Stimulated activated CD8-positive, alpha-beta memory T cell treated with anti-CD3 and anti-CD28 coated beads, Interleukin-4, amount 100 ng/mL, for 24 hours (primary cell): ENCODE measurements at places on chromosomes 2 and 18.

DNA sequence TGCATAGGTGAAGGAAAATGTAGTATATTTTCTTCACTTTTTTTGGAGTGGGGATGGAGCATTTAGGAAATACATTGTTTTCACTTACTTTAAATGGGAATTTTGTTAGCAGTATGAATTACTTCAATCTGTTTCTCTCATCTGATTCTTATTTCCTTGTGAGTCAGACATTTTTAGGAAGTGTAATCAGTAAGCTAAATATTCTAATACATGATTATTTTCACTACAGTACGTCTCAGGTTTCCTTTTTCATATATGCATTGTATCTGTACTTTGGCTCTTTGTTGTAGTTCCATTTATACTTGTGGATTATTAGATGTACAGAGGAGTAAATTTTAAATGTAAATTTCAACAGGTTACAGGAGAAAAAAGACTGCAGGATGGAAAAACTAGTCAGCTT lies 27.9 kb downstream of the GPD2 start:
- no peak for DNase-seq

- DNase-seq: no peak
Measured at GRCh38 chr2:239112127-239112774, 264.4 kb downstream of the TWIST2 start.

DNA sequence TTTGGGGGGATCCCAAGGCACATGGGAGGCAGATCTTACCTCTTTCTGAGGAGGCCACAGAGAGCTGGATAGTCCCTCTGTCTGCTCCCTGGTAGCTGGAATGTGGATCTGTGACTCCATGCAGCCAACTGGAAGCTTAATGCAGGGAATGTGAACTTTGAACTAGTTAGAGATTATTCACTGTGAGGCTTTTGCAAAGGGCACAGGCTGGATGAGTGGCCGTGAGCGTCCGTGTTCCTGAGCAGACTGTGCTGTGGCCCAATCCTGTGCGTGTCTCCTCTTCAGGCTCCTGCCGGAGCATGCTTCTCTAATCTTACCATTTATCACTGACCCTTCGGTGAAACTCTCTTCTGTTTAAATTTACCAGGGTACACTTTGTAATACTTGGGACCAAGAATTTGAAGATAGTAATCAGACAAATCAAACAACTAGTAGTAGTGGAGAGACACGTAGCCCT lies 187.6 kb downstream of the PTPRM start:
- DNase-seq: no peak

- no peak for DNase-seq
Measured at GRCh38 chr2:229733611-229734245, 19.4 kb upstream of the DNER start.

DNA sequence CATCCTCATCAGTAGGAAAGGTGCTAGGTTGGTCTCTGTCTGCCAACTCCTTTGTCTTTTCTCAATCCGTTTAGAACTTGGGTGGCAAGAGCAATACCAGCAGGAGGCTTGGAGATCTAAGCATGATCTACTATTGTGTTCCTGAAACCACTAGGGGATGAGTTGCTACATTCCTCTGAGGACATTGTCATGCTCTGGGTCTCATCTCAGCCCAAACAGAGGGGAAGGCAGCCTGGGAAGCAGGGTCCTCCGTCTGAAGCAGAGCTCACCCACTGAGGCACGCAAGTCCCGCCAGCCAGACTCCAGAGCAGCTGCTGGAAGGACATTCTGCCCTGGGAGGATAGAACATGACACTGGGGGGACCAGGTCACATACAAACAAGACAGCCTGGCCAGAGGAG lies 162.9 kb downstream of the MTCL1 start:
- DNase-seq: no peak

- no peak for DNase-seq
Measured at GRCh38 chr2:173681881-173682650, 283.1 kb downstream of the SP3 start.

GRCh38 chr18:48640566-48641270 lies 101.9 kb downstream of the CTIF start:
- DNase-seq: no peak

- no peak for DNase-seq
Measured at GRCh38 chr2:214104219-214104618, 306.6 kb upstream of the VWC2L start.

- no peak for DNase-seq
Measured at GRCh38 chr2:189587780-189588179, 7.2 kb upstream of the SLC40A1 start.
